NCI-H460 (cell line): ENCODE measurements at places on chromosomes 7 and 10. TPM values are rescaled to one million over a fixed set of nuclear protein-coding genes. Genes with fewer than 3 reads are reported as not detected.

Gene SMKR1
- total RNA-seq, result 4.4 and 4.6 TPM in 2 replicates

Gene ZNF503
- total RNA-seq, result 7.5 and 10.5 TPM in 2 replicates

Gene KLLN
- 1.6 and 2.1 TPM in 2 replicates for total RNA-seq

Gene PKD1L1
- total RNA-seq, result 0.05 TPM in 1 of 2 replicates, not detected in the other

Gene AVPI1
- 147 and 192 TPM in 2 replicates for total RNA-seq

Gene TES
- 118 TPM in 2 replicates for total RNA-seq

Gene AOC1
- total RNA-seq, result not detected in 2 replicates

Gene TDRD1
- not detected in 2 replicates for total RNA-seq

Gene PPIF
- 84.5 and 96.5 TPM in 2 replicates for total RNA-seq

Gene FAM171A1
- 7.9 and 8.3 TPM in 2 replicates for total RNA-seq

Gene AKR1B1
- 168 and 178 TPM in 2 replicates for total RNA-seq

Gene C10orf62
- total RNA-seq, result 0.12 TPM in 1 of 2 replicates, not detected in the other

GRCh38 chr10:69845574-69846292 is 44.0 kb downstream of the COL13A1 start:
- DNase-seq, result no peak

DNA sequence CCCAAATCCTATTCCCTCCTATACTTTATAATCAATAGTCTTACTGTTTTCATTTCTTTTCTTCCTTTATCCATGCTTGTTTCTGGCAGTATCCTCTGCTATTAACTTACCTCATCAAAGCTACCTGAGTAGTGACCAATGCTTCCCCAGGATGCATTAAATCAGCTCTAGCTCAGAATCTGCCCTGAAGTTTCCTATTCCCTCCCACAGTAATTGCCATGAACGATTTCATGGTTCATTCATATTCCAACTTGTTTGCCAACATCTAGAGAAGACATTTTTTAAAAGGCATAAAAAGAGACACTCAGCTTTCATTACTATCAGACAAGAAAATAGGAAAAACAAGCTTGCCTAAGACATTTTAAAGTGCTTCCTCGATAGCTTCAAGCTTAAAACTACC is 42.3 kb downstream of the COA1 start:
- no peak for DNase-seq

GRCh38 chr7:128783143-128783861 is 7.7 kb upstream of the OPN1SW start:
- DNase-seq, result peak; percentile 36

DNA sequence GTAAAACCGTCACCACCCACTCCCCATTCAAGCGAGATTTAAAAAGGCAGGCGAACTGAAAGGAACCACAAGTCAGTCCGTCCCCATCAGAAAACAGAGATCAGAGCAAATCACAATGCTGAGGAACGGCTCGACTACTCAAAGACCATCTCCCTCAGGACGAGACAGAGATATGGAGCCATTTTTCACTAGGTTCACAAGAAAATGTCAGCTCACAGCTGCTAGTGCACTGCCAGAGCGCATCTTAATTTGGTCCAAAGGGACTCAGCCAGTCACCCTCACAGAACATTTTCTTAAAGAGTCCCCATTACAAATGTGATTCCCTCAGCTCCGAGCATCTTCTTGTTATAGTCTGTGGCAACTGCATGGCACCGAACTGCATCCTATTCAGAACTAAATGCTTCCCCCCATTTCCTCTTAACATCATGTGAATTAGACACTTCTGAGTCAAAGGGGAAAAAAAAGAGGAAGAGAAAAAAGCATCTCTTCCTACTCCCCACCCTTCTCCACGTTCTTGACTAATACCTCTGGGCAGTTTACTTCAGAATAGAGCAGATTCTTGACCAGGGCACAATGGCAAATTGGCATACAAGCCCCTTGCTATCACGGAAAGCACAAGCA is 683.9 kb downstream of the MAGI2 start:
- no peak for DNase-seq

DNA sequence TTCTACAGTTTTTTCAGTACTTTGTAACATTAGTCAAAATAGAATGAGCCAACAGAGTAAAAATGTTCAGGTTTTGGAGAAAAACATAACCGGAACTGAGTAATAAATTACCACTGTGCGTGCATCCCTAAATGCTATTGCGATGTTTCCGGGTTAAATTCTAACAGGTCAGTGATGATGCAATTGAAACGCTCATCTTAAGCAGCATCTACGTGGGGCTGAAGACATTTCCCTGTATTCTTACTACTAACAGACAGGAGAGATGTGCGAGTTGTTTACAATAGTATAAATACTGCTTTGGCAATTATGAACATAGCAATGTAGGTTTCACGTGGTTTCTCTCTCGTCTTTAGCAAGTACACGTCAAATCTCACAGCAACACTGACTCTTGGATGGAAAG is 149.4 kb downstream of the USP6NL start:
- DNase-seq, result peak; percentile 14

- DNase-seq, result no peak
These were observed 350.9 kb downstream of the RNLS start for GRCh38 chr10:88232029-88232895.

- peak; percentile 30 for DNase-seq
These were observed 21.7 kb upstream of the PCGF5 start for GRCh38 chr10:91198781-91199180.

- no peak for DNase-seq
These were observed 11.7 kb downstream of the RBP3 start for GRCh38 chr10:47359626-47360418.

- DNase-seq, result no peak
These were observed 6.1 kb downstream of the ENTPD1 start for GRCh38 chr10:95761939-95762492.

DNA sequence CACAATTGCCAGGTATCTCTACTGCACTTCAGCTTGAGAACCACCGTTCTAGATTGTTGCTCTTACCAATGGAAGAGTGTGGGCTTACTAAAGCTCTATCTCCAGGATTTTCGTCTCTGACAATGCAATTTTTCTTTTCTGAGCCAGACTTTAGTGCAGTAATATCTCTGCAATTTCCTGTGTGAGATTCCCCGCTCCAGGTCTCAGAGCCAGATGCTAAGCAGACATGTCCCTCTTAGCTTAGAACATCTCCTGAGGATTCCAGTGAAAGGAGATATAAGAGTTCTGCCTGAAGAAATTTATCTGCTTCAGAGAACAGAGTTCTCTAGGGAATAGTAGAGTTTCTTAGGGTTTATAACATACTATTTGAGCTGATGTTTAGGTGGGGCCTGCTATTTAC is 82.0 kb downstream of the SND1 start:
- no peak for DNase-seq

DNA sequence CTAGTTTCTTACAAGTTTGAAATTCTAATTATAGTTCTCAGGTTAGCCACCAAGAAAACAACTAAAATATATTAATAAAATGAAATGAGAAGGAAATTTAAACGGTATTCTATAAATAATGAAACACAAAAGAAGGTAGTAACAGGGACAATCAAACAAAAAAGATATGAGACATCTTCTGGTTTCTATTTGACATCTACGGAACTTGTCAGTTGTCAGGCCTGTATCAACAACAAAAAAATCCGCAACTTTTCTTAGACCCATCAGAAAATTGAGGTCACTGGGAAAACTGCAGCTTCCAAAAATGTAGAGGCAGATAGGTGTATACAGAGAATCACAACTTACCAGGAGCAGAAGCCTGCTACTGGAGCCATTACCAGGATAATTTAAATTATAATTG is 70.6 kb downstream of the ZPBP start:
- no peak for DNase-seq

DNA sequence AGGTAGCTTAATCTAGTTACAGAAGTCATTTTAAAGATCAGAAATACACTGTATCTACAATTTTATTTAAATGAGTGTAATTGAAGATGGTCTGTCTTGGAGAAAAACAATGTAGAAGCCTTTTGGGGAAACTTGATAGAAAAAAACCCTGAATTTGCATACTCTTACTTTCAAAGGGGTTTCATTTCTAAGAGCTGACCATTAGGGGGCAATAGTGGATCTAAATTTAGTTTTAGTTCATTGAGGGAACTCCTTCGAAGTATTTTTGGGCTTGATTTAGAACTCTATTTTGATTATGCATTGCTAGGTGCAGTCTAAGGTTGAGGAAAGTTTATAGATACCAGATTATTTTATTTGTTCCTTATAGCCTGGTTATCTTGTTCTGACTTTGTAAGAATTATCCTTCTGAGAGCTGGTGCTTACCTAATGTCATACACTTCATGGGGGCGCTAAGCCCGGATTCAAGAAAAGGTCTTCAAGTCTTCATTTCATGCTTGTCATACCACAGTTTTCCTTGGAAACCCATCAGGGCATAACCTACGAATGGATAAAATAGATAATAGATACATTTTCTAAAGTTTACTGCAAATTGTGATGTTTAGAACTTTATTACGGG is 69.1 kb upstream of the MXI1 start:
- peak; percentile 67 for DNase-seq

- no peak for DNase-seq
These were observed 63.7 kb downstream of the PRKCQ start for GRCh38 chr10:6516281-6516928.

GRCh38 chr10:68550747-68551411 is 9.3 kb upstream of the TET1 start:
- DNase-seq, result peak; percentile 82

DNA sequence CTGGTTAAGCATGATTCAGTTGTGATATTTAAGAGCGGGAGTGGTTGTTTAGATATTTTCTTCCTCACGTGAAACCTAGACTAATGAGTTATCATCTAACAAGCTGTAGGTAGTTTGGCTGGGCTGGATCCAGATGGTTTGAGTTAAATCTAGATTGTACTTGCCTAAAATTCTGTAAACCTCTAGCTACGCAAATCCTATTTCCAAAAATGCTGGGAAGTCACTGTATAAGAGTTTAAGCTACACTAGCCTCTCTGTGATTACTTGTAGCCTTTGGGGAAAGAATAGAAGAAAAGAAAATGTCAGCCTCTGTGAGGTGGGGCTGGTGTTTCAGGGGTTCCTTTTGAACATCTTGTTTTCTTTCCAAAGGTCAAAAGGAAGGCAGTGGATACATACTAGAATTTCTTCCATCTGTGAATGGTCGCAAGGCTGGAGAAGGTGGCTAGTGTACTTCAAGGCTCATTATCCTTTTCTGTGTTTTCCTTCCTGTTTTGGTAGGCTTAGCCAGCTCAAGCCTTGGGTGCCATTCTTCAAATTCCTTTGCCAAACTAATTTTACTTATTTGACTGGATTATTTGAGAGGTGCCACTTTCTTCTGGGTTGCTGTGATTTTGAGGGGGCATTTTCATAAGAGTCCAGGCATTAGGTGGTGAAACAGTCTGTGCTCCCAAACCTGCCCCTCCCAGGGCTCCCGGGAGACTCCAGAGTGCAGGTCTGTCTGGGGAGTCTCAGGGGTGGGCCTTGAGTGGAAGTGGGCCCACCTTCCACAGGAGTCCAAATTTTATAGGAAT is 5.2 kb upstream of the EN2 start:
- no peak for DNase-seq

DNA sequence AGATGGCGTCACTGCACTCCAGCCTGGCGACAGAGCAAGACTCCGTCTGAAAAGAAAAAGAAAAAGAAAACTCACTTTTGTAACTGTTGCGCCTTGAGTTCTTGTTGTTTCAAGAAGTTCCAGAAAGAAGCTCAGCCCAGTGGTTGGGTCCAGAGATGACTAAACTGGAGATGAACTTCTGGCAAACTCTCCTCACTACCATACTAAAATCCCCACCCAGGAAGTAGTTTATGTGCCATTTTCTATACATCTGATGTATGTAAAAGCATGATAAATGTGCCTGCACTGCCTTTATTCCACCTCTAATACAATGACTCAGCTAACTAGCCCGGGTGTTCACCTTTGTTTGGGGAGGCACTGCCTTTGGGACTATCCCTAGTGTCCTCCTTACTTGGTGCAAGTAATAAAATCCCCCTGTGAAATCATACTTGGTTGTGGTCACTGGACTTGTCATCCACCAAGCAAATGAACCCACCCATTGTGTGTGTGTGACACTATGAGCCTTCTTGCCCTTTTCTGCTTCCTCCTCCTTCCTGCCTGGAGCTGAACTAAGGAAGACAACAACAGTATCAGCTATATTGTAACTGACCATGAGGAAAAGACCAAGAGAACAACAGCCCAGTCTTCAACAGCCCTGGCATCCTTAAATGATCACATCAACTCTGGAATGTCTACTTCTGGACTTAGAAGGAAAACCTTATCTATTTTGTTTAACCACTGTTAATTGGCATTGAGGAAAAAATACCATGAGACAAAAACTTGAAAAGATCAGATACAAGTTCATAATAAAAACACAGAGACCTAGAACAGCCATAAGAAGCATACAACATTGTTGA is 33.6 kb downstream of the JMJD1C start:
- DNase-seq, result no peak

GRCh38 chr7:3082831-3083230 is 39.2 kb upstream of the CARD11 start:
- DNase-seq, result no peak
